ENCODE measurements at places on chromosomes 16 and 17.

DNA sequence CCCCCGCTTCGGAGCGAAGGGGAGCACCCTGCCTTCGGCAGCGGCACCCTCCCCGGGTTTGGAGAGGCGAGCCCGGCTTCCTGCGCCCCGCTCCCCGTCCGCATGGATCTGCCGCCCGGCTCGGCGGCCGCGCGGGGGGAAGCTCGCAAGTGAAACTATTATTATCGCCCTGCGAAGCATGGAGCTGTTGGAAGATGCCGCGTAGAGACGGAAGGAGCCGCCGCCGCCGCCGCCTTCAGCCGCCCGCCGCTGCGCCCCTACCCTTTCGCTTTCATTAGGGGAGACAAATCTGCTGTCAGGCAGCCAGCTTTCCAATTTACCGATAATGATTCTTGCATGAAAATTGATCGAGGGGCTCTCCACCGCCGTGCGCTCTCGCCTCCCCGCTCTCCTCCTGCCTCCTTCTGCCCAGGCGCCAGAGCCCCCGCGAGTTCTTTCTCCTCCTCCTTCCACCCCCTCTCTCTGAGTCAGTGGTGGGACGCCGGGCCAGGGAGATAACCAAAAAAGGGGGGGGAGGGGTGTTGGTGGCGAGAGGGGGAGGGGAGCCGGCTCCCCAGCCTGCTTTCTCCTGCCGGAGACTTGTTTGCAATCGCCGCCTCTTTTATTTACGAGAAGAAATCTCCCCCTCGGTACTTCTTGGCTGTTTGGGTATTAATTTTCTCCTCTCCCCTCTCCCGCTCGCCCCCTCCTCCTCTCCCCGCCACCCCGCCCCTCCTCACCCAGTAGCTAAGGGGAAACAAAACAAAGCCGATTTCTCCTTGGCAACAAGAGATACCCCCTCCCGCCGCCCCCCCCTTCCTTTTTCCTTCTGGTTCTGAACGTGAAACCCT lies 58.0 kb upstream of the GSE1 start:
- no peaks in the 10 kb centered on the region for H3K36me3 ChIP-seq
- peak overlapping the region; percentile 95 for H3K27ac ChIP-seq
- peak overlapping the region; percentile 90 for H3K4me3 ChIP-seq
- H3K27me3 ChIP-seq: no peaks in the 10 kb centered on the region

- no peak overlapping the region for H3K27ac ChIP-seq
- peaks cover 6% of the 10 kb centered on the region for H3K36me3 ChIP-seq
- no peak overlapping the region for H3K4me3 ChIP-seq
- H3K4me1 ChIP-seq: peaks cover 12% of the 10 kb centered on the region
Measured at GRCh38 chr16:2524339-2524938, 4.3 kb downstream of the AMDHD2 start.

- H3K4me3 ChIP-seq: no peak overlapping the region
- DNase-seq: no peak
- no peaks in the 10 kb centered on the region for H3K4me1 ChIP-seq
- peak overlapping the region; percentile 90 for H3K27ac ChIP-seq
Measured at GRCh38 chr16:24734382-24734781, 4.9 kb downstream of the TNRC6A start.

DNA sequence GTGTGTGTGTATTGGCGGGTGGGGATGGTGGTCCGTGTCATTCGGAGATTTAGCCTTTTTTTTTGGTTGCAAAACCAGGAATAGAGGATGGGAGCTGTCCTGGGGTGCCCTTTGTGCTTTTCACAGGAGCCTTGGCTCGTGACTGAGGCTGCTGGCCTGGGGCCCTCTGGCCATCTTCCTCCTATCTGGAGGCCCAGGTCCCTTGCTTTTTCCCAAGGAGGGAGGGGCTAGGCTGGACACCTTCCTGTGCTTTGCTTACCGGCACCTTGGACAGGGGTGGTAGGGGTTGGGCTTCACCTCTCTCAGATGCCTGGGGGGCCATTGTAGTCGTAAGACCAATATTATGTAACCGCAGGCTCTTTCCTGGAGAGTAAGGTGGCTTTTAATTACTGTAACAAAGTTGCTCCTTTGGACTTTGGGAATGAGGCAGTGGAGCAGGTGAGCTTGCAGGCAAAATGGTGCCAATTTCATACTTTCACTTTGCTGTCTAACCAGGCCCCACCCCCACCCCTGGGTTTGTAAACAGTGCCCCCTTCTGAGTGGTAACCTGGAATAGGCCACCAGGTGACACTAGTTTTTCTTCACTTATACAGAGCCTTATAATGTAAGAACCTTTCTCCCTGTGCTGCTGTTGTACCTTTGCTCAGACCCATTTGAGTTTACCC lies 1.2 kb downstream of the DYNLL2 start:
- peaks cover 28% of the 10 kb centered on the region for H3K36me3 ChIP-seq
- H3K4me1 ChIP-seq: peaks cover 28% of the 10 kb centered on the region
- DNase-seq: peak; percentile 78
- H3K27ac ChIP-seq: peak overlapping the region; percentile 92
- H3K27me3 ChIP-seq: no peaks in the 10 kb centered on the region

DNA sequence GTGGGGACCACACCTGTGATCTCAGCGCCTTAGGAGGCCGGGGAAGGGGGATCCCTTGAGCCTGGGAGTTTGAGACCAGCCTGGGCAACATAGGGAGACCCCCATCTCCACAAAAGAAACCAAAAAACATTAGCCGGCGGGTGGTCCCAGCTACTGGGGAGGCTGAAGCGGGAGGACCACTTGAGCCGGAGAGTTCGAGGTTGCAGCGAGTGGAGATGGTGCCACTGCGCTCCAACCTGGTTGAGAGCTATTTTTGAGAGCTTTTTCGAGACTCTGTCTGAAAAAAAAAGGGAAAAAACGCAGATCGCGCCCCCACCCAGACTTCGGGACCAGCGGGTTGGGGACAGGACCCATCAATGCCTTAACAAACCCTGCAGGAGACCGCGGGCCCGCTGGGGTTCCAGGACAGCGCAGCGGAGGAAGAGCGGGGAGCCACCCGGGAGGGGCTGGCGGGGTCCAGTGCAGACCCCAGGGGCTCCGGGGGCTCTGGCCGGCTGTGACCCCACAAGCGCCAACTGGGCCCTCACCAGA lies 762 bp upstream of the BAIAP3 start:
- peaks cover 13% of the 10 kb centered on the region for H3K27me3 ChIP-seq
- no peak for DNase-seq
- H3K36me3 ChIP-seq: no peaks in the 10 kb centered on the region

- H3K4me1 ChIP-seq: no peaks in the 10 kb centered on the region
- H3K36me3 ChIP-seq: no peaks in the 10 kb centered on the region
- no peak for DNase-seq
- H3K27ac ChIP-seq: no peak overlapping the region
Measured at GRCh38 chr17:35289222-35289621, 46.4 kb downstream of the SLFN5 start.

DNA sequence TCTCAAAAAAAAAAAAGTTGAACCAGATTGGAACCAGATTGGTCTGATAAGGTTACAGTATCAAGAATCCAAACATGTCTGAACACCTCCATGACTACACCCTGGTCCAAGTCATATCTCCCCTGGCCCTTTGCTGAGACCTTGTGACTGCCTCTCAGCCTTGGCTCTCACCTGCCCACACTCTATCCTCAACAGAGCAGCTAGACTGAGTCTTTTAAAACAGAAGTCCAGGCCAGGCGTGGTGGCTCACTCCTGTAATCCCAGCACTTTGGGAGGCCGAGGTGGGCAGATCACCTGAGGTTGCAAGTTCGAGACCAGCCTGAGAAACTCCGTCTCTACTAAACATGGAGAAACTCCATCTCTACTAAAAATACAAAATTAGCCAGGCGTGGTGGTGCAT lies 91.7 kb downstream of the AIPL1 start:
- H3K27me3 ChIP-seq: no peaks in the 10 kb centered on the region
- DNase-seq: no peak
- no peak overlapping the region for H3K4me3 ChIP-seq
- no peaks in the 10 kb centered on the region for H3K36me3 ChIP-seq

GRCh38 chr17:2776589-2777241 lies 19.5 kb upstream of the RAP1GAP2 start:
- H3K4me3 ChIP-seq: no peak overlapping the region
- H3K27ac ChIP-seq: no peak overlapping the region
- H3K36me3 ChIP-seq: no peaks in the 10 kb centered on the region
- no peak for DNase-seq
- H3K27me3 ChIP-seq: peaks cover 69% of the 10 kb centered on the region

DNA sequence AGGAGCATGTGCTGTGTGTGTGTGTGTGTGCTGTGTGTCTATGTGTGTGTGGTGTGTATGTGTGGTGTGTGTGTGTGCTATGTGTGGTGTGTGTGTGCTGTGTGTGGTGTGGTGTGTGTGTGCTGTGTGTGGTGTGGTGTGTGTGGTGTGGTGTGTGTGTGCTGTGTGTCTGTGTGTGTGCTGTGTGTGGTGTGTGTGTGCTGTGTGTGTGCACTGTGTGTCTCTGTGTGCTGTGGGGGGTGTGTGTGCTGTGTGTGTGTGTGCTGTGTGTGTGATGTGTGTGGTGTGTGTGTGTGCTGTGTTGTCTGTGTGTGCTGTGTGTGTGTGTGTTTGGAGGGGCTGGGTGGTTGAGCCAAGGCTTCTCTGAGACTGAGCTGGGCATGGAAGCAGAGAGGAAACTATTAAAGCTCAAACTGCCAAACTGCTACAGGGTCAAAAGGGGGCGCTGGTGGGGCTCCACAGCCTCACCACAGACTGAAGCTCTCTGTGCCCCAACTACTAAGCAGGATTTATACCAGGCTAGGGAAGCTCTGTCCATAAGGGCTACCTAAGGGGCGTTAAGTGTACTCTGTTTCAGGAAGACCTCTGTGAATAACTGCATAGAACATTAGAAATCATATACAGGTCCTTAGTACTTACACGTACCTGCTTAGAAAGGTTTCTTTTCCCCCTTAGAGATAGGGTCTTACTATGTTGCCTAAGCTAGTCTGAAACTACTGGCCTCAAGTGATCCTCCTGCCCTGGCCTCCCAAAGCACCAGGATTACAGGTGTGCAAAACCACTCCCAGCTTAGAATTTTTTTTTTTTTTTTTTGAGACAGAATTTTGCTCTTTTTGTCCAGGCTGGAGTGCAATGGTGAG lies 27.8 kb upstream of the GHDC start:
- H3K27me3 ChIP-seq: no peaks in the 10 kb centered on the region
- no peak overlapping the region for H3K4me3 ChIP-seq
- H3K27ac ChIP-seq: no peak overlapping the region
- H3K36me3 ChIP-seq: peaks cover 43% of the 10 kb centered on the region
- no peak for DNase-seq
- no peaks in the 10 kb centered on the region for H3K4me1 ChIP-seq

GRCh38 chr17:67528751-67529436 lies 151.8 kb downstream of the PITPNC1 start:
- H3K36me3 ChIP-seq: no peaks in the 10 kb centered on the region
- H3K4me1 ChIP-seq: peaks cover 5% of the 10 kb centered on the region
- peak; percentile 83 for DNase-seq
- no peaks in the 10 kb centered on the region for H3K27me3 ChIP-seq
- peak overlapping the region; percentile 38 for H3K4me3 ChIP-seq

GRCh38 chr17:77280304-77281121 lies 139.7 kb downstream of the SEC14L1 start:
- no peak overlapping the region for H3K27ac ChIP-seq
- H3K27me3 ChIP-seq: no peaks in the 10 kb centered on the region
- H3K4me1 ChIP-seq: peaks cover 26% of the 10 kb centered on the region
- DNase-seq: no peak

- H3K4me1 ChIP-seq: no peaks in the 10 kb centered on the region
- no peak overlapping the region for H3K4me3 ChIP-seq
- no peaks in the 10 kb centered on the region for H3K27me3 ChIP-seq
Measured at GRCh38 chr16:49602976-49603310, 229.3 kb downstream of the C16orf78 start.

GRCh38 chr17:63423251-63423950 lies 22.7 kb downstream of the CYB561 start:
- no peak overlapping the region for H3K27ac ChIP-seq
- no peaks in the 10 kb centered on the region for H3K36me3 ChIP-seq
- H3K4me1 ChIP-seq: peaks cover 3% of the 10 kb centered on the region
- H3K27me3 ChIP-seq: no peaks in the 10 kb centered on the region

DNA sequence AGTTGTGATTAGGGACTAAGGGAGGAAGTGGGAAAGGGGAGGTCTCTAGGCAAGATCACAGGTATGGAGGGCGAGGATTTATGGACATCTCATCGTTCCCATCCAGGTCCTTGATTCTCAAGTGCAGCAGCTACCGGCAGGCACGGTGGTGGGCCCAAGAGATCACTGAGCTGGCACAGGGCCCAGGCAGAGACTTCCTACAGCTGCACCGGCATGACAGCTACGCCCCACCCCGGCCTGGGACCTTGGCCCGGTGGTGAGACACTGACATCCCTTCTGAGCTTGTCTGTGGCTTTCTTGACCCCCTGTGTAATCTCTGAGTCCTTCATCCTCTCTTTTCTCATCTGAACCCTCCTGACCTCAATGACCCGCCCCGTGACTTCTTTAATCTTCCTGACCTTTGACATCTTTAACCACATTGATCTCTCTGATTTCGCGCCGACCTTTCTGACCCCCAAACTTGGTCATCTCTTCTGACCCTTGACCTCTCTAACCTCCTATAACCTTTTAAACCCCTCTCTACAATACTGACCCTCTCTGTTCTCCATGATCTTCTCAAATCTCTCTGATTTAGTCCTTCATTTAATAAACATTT lies 3.8 kb downstream of the PLD2 start:
- no peak overlapping the region for H3K4me3 ChIP-seq
- H3K36me3 ChIP-seq: peaks cover 48% of the 10 kb centered on the region
- H3K27ac ChIP-seq: no peak overlapping the region

- no peak for DNase-seq
- H3K4me1 ChIP-seq: no peaks in the 10 kb centered on the region
- H3K36me3 ChIP-seq: no peaks in the 10 kb centered on the region
- no peak overlapping the region for H3K4me3 ChIP-seq
- no peak overlapping the region for H3K27ac ChIP-seq
- no peaks in the 10 kb centered on the region for H3K27me3 ChIP-seq
Measured at GRCh38 chr16:9503251-9503984, 412.0 kb downstream of the HAPSTR1 start.

- H3K27me3 ChIP-seq: no peaks in the 10 kb centered on the region
- H3K27ac ChIP-seq: no peak overlapping the region
- H3K4me3 ChIP-seq: no peak overlapping the region
- no peaks in the 10 kb centered on the region for H3K36me3 ChIP-seq
Measured at GRCh38 chr16:17116595-17117322, 354.0 kb downstream of the XYLT1 start.

GRCh38 chr16:65306300-65306699 lies 184.4 kb upstream of the CDH11 start:
- H3K4me3 ChIP-seq: no peak overlapping the region
- no peak for DNase-seq
- H3K27ac ChIP-seq: no peak overlapping the region
- H3K27me3 ChIP-seq: no peaks in the 10 kb centered on the region
- H3K4me1 ChIP-seq: no peaks in the 10 kb centered on the region

- no peaks in the 10 kb centered on the region for H3K27me3 ChIP-seq
- H3K4me1 ChIP-seq: no peaks in the 10 kb centered on the region
- no peak overlapping the region for H3K4me3 ChIP-seq
- no peak for DNase-seq
- H3K36me3 ChIP-seq: no peaks in the 10 kb centered on the region
Measured at GRCh38 chr16:17945080-17945601, 391.4 kb downstream of the NPIPA8 start.
